ENCODE measurements at places on chromosomes 1 and 21.

DNA sequence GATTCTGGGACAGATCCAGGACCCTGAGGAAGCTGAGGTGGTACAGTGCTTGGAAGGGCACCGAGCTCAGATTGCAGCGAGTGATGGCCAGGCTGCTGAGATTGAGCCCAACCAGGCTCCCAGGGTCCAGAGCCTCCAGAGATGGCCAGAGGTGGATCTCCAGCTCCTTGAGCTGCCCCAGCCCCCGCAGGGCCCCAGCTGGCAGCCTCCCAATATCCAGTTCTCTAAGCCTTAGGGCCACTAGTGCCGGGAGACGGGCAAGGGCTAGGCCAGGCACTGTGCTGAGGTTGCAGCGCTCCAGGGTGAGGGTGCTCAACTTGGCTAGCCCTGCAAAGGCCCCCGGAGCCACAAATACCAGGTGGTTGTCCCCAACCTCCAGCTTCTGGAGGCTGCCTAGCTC is 3.4 kb downstream of the LINGO4 start:
- no peak for DNase-seq

- DNase-seq: no peak
Measured at GRCh38 chr1:20720631-20721091, 2.9 kb upstream of the KIF17 start.

- no peak for DNase-seq
Measured at GRCh38 chr1:232542633-232543593, 87.0 kb downstream of the SIPA1L2 start.

- DNase-seq: no peak
Measured at GRCh38 chr1:30933874-30934252, 25.3 kb upstream of the SDC3 start.

DNA sequence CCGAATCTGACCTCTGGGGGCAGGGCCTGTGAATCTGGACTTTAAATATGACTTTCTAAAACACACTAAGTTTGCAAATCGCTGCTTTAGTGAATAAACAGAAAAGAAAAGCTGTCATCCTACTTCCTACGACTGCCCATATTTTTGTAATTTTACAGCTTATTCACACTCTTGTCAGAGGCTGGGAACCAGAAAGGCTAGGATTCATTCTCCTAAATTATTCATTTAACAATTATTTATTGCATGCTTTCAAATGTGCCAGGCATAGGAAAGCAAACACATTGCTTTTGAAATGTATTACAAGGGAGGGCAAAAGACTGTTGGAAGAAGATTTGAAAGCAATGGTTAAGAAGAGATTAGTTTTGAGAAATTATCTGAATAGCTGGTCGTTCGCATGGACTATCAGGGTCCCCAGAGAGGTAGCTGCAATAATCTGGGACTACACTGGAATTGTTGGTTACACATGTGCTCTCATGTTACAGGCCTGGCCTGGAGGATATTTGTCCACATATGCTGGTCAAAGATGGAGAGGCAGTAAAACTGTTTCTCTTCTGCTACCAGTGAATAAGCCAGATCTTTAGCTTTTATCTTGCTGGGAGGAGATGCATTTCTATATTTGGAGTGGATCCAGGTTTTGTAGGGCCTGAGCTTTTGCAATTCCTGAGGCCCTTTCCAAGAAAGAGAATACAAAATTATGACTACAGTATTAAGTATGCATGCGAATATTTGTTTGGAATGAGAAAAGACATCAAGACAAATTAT is 29.6 kb upstream of the SFPQ start:
- DNase-seq: no peak

- no peak for DNase-seq
Measured at GRCh38 chr1:91099746-91100621, 78.1 kb upstream of the ZNF644 start.

DNA sequence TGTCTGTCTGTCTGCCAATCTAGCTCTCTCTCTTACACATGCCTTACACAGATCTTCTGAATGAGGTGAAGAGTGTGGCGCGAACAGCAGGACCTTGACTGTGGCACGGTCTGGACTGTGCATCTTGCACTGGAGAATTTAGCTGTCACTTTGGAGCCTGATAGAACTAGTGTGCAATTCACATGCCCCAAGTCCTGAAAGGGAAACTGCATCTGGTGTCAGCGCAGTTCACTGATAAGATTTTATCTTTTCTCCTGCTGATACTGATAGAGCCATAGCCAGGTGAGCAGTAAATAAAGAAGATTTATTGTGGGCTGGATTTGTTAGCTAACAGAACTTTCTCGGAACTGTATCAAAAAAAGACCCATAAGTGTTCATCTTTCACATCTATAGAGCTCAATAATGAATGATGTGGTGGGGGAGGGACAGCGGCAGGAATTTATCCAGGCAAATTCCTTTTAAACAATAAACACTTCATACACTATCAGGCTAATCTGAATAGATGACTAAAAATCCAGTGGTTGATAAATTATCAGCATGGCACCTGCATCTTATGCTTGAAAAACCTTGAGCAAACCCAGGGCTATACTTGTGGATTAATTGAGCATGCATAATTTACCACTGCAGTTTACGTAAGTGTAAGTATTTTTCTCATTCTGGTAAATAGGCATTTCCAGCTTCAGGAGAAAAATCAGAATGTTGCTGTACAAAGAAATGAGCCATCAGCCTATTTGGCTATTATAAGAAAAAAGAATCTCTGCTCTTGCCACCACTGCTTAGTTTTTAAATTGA is 104.1 kb downstream of the NTNG1 start:
- no peak for DNase-seq

DNA sequence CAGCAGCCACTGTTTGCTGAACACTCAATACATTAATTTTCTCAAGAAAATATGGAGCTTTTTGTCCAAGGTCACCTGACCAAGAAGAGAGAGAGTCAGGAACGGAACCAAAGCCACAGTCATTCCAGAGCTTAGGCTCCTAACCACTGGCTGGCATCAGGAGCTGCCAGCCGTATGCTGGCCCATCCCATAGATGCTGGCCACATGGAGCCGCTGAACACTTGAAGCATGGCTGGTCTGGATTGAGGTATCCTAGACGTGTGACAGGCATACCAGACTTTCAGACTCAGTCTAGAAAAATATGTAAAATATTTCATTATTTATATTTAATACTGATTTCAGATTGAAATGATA is 458.7 kb downstream of the MATN1 start:
- DNase-seq: no peak

DNA sequence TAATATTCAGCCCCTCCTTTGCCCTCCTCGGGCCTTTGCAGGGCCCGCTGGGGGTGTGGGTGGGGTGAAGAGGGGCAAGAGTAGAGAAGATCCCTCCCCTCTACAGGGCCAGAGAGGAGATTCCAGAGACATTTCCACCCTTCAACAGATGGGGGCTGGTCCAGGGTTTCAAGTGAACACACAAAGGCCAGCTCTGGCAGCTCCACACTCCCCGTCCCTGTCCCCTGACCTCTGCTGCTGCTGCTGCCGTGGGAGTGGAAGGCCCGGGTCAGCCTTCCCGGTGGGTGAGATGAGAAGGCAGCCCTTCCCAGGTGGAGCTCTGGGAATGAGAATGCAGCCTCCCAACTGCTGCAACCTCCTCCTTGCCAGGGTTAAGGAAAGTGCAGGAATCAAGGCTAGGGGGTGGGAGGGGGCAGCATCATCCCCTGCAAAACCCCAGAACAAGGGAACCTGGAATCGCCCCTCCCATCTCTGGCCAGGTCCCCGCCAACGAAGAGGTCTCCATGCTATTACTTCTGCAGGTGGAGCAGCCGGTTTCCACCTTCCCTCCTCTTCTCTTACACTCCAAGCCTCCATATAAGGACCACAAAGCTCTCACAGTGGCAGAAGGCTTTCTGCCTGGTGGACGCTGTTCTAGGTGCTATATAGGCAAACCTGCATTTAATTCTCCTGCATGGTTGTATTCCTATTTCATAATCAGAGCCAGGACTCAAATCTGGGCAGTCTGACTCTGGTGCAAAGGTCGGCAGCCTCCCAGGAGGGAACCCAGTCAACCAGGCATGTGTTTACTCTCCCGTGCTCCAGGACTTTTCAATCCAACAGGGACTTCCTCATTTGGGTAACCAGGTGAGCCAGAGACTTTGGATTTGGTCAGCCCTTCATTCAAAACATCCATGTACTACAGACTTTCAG is 22.9 kb upstream of the ARHGEF10L start:
- no peak for DNase-seq

DNA sequence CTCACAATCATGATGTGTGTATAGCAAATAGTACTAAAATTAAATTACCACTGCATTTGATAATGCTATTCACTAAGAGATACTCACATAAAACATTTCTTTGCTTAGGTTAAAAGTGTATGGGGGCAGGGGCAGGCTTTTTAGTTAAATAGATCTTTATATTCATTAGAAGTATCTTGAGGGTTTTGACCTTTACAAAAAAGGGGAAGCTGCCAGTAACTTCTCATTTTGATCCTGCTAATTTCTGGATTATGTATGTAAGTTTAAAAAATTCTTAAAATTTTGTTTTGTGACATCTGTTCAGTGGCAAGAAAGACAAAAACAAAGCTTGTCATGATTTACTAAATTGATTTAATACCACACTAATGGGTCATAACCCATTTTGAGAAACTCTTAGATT is 45.8 kb upstream of the S1PR1 start:
- no peak for DNase-seq

- no peak for DNase-seq
Measured at GRCh38 chr1:37861151-37861550, 1.8 kb upstream of the MTF1 start.

- DNase-seq: no peak
Measured at GRCh38 chr1:242847390-242847993, 323.0 kb upstream of the PLD5 start.

GRCh38 chr1:226310637-226311195 is 1.8 kb upstream of the LIN9 start:
- DNase-seq: no peak

Measured in NCI-H1105 (cell line).